ENCODE measurements at places on chromosomes 16 and 17.

DNA sequence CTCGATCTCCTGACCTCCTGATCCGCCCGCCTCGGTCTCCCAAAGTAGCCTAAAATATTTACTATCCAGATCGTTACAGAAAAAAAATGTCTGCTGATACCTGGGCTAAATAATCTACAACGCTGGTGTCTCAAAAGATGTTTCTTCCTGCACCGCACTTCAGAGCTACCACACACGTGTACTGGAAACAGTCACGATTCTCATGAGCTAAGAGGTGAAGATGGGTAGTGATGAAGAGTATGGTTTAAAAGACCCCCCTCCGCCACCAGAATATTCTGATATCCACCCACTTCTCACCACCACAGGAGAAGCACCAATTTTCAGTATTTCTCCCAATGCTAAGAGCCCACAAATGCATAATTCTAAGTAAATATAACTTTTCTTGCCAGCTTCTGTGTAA, 50.2 kb downstream of the SMG6 start:
- no peak for DNase-seq

DNA sequence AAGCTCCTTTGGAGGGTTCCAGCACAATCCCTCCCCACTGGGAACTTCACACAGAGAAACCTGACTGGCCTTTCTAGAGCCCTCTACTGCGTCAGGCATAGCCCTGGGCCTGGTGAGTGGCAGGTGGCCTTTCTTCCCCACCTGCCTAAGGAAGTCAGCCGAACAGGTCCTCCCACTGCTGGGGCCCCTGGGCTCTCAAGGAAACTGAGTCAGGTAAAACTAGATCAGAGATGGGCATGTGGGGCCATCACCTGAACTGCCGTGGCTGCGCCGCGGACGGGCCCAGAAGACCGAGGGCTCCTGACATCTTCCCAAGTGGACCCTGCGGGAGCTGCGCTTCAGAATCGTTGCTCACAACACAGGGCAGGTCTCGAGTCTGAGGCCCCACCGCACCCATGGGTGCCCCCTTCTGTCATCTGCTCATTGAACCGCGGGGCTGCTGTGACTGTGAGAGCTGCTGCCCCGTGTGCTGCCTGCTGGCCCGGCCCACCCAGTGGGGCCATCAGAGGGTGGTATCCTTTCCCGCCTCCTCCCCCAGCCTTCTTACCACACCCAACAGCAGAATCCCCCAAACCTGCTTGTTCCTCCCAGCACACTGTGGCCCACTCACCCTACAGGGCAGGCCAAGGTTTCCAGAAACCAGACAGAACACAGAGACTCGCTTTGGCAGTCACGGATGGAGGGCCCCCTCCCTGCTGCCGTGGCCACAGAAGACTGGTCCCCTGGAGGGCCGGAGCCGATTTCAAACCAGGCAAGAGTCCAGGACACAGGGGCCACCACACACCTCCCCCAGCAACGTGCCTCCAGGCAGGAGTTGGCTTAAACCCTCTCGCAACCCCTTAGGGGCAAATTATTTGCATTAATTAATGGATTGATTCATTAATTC, 81.1 kb downstream of the TBC1D16 start:
- no peak for DNase-seq

GRCh38 chr17:74369665-74370490, 2.6 kb downstream of the GPR142 start:
- DNase-seq: no peak

DNA sequence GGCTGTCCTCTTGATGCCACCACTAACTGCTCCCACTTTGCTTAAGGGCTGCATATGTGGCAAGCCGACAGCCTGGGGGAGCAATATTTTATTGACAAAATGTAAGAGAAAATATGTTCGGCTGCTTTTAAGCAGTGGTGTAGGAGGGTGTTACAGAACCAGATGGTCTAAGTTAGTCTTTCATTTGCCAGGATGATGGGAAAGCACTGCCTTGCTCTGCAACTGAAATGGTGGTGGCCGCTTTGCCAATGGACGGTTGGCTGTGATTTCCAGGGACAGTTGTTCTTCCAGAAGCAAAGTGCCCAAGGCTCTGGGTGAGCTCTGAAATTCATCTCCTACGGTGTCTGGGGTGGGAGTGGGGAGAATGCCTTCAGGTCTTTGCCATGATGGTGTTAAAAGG, 469.3 kb downstream of the TOX3 start:
- no peak for DNase-seq

GRCh38 chr17:81727324-81728031, 15.4 kb downstream of the SLC25A10 start:
- peak; percentile 79 for DNase-seq

GRCh38 chr17:4469552-4469951, 29.1 kb upstream of the SPNS2 start:
- DNase-seq: no peak

DNA sequence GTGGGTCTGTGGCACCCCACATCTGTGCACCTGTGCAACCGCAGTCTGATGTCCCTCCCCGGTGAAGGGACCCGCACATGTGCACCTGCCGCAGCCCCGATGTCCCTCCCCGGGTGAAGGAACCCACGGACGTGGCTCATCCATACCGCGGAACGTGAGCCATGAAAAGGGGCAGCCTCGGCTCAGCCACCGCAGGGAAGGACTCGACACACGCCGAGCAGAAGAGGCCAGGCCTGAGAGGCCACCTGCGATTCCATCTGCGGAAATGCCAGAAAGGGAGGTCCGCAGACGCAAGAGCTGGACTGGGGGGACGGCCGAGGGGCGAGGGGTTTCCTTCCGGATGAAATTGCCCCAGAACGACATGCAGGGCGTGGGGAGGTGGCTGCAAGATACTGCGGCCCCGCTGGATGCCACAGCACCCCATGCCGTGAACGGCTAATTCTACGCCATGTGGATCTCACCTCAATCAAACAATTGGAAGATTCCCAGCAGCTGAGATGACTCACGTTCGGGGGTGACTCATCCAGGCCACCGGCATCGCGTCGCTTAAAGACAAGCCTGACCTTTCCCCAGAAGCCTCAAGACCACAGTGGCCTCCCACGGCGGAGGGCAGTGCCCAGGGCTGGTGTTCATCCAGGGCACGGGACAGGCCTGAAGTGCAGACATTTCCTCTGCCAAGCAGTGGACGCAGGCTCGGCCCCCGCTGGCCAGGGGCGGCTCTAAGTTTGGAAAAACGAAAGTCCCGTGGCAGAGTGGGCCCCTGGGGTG, 21.0 kb downstream of the SOX8 start:
- no peak for DNase-seq

- DNase-seq: peak; percentile 95
Observed at GRCh38 chr17:66952031-66952524, 12.4 kb upstream of the CACNG4 start.

DNA sequence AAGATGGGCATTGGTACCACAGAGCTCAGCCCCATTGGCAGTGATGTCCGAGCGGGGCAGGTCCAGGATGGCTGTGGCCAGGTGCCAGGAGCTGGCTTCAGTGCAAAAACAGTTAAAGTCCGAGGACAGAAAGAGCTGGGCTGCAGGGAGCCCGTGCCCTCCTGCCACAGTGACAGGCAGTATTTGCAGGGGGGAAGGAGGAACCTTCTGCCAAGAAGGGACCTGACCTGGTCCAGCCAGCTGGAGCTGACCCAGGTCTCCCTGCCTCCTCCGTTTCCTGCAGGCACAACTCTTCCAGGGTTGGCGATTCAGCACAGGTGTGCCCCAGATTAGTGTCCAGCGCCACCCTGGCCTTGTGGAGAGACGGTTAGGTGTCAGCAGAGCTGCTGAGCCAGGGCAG, 199.0 kb downstream of the ENGASE start:
- DNase-seq: no peak

- no peak for DNase-seq
Observed at GRCh38 chr16:87002717-87003413, 314.3 kb downstream of the C16orf95 start.

GRCh38 chr16:21650521-21650920, 1.9 kb downstream of the IGSF6 start:
- no peak for DNase-seq

- DNase-seq: no peak
Observed at GRCh38 chr17:77382966-77383612, 242.3 kb downstream of the SEC14L1 start.

DNA sequence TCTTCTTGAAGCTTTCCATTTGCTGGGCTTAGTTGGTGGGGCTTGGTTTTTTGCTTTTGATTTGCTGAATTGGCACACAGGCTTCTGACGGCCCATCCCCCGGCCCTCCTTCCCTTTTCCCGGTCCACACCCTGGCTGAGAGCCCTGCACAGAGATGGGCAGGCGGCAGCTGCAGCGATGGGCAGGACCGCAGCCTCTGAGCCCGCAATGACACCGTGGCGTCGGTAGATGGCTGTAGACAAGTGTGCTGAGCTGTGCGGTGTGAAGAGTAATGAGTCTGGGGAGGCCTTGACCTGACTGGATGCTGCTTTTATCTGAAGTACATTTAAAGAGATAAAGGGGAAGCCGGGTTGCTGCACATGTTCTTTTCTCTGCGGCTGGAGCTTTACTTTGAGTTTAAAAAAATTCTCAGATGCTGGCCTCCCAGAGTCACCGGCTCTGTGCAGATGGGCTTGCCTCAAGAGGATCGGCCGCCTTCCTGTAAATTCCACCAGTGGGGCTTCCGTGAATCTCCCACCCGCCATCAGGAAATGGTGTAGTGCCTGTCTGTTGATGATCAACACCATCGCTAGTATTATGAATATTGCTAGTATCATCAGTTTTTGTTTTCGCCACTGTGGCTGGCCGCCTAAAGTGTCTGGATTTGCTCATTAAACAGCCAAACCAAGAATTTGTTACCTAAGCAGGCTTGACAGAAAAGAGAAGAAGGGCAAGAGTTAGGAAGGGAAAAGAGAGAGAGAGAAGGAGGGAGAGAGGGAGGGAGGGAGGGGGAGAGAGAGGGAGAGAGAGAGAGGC, 245.6 kb upstream of the RBFOX1 start:
- DNase-seq: no peak

- no peak for DNase-seq
Observed at GRCh38 chr16:85123891-85124635, 11.8 kb upstream of the CIBAR2 start.

DNA sequence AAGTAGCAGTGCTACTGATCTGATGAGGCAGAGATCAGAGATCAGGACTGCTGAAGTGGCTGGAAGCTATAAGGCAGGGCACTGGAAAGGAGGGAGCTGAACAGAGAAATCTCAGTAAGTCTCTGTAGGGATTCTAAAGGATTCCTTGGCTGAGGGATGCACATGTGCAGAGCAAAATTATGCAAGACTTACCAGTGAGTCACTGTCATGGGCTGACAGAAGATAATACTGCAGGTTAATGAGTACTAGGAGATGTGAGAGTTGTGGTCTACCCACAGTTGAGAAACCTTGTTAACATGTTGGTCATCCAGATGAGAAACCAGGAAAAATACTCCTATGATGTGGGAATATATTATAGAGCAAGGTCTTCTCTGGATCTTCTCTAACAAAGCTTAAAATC, 378.1 kb downstream of the HAPSTR1 start:
- DNase-seq: no peak

- DNase-seq: no peak
Observed at GRCh38 chr16:88472069-88472468, 19.0 kb downstream of the ZFPM1 start.

DNA sequence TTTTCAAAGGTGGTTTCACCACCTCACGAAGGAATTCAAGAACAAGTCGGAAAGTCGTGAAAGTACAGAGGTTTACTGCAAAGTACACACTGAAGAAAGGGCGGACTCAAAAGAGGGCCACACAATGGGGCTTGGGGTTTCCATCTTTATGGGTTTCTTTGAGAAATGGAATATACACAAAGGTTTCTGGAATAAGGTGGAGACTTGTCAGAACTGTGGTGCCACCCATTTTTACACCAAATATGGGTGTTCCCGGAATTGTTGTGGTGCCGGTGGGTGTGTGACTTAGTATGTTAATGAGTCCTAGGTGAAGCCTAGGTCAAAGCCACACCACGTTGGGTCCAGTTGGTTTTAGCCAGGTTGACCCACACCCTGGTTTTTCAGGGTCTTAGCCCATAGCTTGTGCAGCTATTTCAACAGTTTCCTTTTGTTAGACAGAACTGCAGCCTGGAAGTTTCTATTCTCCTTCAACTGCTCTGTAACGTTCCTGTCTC, 567 bp upstream of the GCSH start:
- no peak for DNase-seq

- DNase-seq: no peak
Observed at GRCh38 chr16:83742124-83742899, 65.5 kb upstream of the HSBP1 start.

GRCh38 chr16:66480265-66481080, 53.4 kb downstream of the BEAN1 start:
- DNase-seq: no peak

- DNase-seq: no peak
Observed at GRCh38 chr17:35817196-35817595, 7.9 kb downstream of the TAF15 start.

GRCh38 chr17:4978726-4979125, 8.7 kb downstream of the CAMTA2 start:
- DNase-seq: no peak

DNA sequence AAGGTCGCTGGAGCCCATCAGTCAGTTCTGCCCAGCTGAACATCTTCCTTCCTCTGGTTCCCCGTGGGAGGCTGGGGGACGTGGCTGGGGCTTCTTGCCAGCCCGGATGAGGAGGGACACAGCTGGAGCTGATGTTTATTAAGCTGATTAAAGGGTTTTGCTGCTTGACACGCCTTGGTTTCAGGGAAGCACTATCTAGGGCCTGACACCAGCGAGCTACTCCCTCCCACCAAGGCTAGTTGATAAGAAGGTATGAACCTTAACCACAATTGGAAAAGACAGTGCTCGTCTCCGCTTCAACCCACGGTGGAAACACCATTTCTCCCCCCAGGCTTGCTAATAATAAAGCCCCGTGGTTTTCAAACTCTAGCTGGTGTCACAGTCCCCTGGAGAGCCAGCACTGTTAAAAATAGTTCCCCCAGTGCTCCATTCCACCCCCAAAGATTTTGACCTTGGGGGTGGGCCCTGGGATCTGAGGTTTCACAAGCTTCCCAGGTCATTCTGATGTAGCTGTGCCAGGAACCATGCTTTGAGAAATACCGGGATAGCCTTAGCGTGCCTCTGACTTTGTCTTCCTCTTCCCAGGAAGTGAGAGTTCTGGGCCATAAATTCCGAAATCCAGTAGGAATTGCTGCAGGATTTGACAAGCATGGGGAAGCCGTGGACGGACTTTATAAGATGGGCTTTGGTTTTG, 5.5 kb downstream of the DHODH start:
- no peak for DNase-seq

DNA sequence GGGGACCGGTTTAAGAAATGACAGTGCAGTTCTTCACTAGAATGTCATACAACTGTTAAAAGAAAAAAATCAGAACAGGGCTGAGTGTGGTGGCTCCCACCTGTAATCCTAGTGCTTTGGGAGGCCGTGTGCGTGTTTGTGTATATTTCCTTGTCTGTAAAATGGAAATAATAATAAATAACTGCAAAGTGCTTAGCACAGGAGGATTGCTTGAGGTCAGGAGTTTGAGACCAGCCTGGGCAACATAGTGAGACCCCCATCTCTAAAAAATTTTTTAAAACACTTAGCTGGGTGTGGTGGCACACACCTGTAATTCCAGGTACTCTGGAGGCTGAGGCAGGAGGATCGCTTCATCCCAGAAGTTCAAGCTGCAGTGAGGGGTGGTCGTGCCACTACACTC, 2.5 kb downstream of the ACSM3 start:
- no peak for DNase-seq

GRCh38 chr17:78495634-78496033, 81.6 kb downstream of the DNAH17 start:
- DNase-seq: no peak
